HFFc6 (cell line): ENCODE measurements at places on chromosomes 7 and 10. TPM values are rescaled to one million over a fixed set of nuclear protein-coding genes. Genes with fewer than 3 reads are reported as not detected.

DNA sequence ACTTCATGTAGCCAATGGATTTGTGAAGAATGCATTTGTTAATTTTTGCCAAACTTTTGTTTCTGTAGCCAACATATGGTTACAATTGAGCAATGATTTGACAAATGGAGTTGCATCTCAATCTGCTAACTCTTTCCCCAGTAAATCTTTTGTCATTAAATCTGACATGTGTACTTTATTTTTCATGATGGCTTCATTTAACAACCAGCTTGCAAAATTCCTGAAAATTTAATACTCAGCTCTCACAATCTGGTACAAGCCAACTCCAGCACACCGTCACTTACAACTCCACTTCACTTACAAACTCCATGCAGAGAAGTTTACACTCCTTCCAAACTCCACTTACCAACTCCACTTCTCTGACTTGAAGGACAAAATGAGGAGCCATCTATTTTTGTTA lies 26.5 kb upstream of the HIBADH start:
- no peak overlapping the region for H3K4me3 ChIP-seq
- H3K27me3 ChIP-seq: no peaks in the 10 kb centered on the region
- no peak for DNase-seq
- peaks cover 58% of the 10 kb centered on the region for H3K4me1 ChIP-seq
- H3K27ac ChIP-seq: peak overlapping the region; percentile 40
- H3K36me3 ChIP-seq: peaks cover 7% of the 10 kb centered on the region; the same call in 1 of the 2 replicates

DNA sequence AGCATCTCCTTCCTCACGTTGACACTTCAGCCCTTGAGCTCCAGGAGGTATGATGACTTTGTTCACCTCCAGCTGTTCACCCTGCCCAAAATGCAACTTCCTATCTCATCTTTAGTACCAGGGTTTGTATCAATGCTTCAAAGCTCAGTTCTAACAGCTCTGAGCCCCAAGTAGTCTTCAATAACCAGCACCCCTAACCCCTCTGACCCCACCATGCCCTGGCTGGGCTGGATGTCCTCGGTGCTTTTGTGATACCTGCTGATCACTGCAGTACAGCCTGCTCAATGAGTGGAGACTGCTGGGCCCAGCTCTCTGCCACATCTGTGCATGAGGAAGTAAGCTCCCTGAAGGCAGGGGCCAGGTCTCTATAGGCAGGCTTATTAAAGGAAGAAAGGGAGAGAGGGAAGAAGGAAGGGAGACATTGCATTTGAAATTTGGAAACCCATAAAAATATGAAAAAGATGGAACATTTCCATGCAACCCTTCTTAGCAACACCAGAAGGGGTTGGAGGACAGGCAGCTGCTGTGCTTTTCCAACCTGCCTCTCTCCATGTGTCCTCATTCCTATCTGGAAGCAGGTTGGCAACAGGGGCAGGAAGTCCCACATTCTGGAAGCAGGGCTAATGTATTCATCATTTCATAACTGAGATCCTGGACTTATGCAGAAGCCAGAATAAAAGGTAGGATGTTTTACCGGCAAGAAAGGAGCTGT lies 756.1 kb downstream of the GRID1 start:
- no peak overlapping the region for H3K4me3 ChIP-seq
- H3K4me1 ChIP-seq: no peaks in the 10 kb centered on the region
- H3K36me3 ChIP-seq: peaks cover 4% of the 10 kb centered on the region; the same call in 1 of the 2 replicates
- no peak overlapping the region for H3K27ac ChIP-seq

The NEBL gene
- total RNA-seq: not detected in 3 replicates

DNA sequence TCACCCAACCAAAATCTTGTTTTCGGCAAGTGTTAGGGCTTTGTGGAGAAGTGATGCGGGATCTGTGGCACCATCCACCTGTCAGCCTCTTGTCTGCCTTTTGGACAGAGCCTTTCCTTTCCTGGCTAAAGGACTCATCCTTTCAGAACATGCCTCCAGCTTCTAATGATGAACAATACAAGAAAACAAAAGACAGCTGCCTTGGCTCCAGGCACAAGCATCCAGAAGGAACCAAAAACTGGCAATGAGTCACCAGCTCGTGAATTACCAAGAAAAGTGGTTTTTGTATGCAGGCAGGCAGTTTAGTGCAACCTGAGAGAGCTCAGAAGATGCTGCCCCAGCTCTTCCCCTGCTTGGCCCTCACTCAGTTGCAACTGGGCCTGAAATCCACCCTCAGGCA lies 84.6 kb upstream of the NAMPT start:
- no peak overlapping the region for H3K4me3 ChIP-seq
- DNase-seq: peak; percentile 46
- no peaks in the 10 kb centered on the region for H3K36me3 ChIP-seq

The RNF133 gene
- total RNA-seq: not detected in 3 replicates

DNA sequence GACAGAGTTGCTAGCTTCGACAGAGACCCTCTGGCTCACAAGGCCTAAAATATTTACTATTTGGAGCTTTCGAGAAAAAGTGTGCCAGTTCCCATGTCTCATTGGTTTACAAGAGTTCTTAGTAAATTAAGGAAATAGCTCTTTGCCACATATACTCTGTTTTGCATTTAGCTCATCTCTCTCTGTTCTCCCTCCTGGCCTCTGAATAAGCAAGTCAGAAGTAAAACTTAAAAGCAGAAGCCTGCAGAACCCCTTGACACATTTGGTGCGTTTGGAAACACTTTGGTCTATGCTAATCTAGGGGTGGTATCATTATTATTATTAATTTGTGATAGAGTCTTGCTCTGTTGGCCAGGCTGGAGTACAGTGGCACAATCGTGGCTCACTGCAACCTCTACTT lies 6.4 kb downstream of the CARD11 start:
- no peaks in the 10 kb centered on the region for H3K4me1 ChIP-seq
- peaks cover 6% of the 10 kb centered on the region; the same call in 1 of the 2 replicates for H3K36me3 ChIP-seq
- no peak for DNase-seq
- H3K27me3 ChIP-seq: peaks cover under 1% of the 10 kb centered on the region; the same call in 1 of the 2 replicates

- H3K4me1 ChIP-seq: peaks cover 7% of the 10 kb centered on the region
- H3K4me3 ChIP-seq: no peak overlapping the region
- no peak for DNase-seq
- H3K27ac ChIP-seq: no peak overlapping the region
- peaks cover 5% of the 10 kb centered on the region; the same call in 1 of the 2 replicates for H3K36me3 ChIP-seq
- no peaks in the 10 kb centered on the region for H3K27me3 ChIP-seq
These were observed 108.1 kb downstream of the GNAT3 start for GRCh38 chr7:80403686-80404241.

DNA sequence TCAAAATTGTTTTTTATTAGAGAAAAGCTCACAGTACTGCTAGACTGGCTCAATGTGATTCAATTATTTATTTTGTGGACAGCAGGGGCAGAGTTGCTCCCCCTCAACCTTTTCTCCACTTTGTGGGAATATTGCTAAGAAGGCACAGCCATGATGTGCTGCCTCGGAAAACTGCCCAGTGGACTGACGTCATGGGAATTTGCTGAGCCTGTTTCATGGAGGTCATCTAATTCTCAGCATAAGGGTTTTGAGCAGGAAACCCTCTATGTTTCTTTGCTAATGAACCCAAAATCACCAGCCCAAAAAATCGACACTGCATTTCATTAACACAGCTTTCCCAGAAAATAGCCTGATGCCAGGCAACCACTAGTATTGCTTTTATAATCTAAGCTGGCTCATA lies 228.8 kb upstream of the FAM3C start:
- H3K27ac ChIP-seq: no peak overlapping the region
- H3K4me3 ChIP-seq: no peak overlapping the region
- no peak for DNase-seq
- 0 out of 2 replicates have a peak, but pooled peaks cover 3% of the 10 kb centered on the region for H3K27me3 ChIP-seq

GRCh38 chr7:130149281-130150139 lies 55.7 kb downstream of the TMEM209 start:
- no peak overlapping the region for H3K27ac ChIP-seq
- H3K27me3 ChIP-seq: peaks cover 3% of the 10 kb centered on the region; the same call in 1 of the 2 replicates
- no peaks in the 10 kb centered on the region for H3K36me3 ChIP-seq
- no peak for DNase-seq

The H2BK1 gene
- not detected in 3 replicates for total RNA-seq

The TMEM130 gene
- total RNA-seq: 5.6 to 14.6 TPM (median 10.6 TPM) in 3 replicates

DNA sequence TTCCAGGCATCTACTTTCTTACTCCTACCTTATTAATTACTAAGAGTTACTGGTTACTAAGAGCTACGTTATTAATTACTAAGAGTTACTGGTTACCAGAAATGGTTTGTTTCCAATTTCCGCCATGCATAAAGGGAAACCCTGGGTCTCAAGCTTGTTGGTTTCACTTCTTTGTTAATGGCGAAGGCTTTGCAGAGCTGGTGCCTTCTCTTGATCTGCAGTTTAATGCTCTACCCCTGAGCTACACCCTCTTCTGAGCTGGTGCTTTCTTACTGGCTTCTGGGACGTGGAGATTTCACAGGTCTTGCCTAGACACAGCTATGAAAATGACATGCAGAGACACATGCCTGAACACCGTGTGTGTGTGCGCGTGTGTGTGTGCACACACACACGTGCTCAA lies 560 bp downstream of the CPA4 start:
- no peak for DNase-seq
- peaks cover 73% of the 10 kb centered on the region for H3K4me1 ChIP-seq
- peak overlapping the region; percentile 72 for H3K27ac ChIP-seq
- H3K4me3 ChIP-seq: peak overlapping the region; percentile 63; the same call in 1 of the 2 replicates
- peaks cover 9% of the 10 kb centered on the region for H3K27me3 ChIP-seq
- H3K36me3 ChIP-seq: peaks cover 17% of the 10 kb centered on the region

DNA sequence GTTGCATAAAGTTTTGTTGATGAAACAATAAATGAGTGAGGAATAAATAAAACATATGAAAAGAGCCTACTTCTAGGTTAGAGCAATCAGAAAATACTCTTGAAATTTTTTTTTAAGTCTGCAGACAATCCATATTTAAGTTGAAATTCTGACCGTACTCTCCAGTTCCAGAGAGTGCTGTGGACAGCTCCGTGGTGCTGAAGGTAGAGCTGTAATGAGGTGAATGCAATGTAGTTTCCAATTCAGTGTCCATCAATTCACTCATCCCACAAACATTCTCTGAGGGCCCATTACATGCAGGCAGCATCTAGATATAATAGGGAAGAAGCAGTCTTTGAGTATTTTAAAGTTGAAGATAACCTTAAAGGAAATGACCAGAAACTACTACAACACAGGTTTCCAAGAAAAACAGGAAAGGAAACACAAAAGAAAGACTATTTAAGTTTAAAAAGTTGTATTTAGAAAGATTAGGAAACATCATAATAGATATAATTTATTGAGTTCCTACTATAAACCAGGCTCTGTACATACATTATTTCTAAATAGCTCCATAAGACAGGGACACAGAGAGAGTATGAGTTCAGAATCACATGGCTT lies 44.0 kb upstream of the CRTAC1 start:
- no peak for DNase-seq
- H3K4me1 ChIP-seq: no peaks in the 10 kb centered on the region
- H3K36me3 ChIP-seq: no peaks in the 10 kb centered on the region
- no peak overlapping the region for H3K4me3 ChIP-seq
- H3K27ac ChIP-seq: no peak overlapping the region

DNA sequence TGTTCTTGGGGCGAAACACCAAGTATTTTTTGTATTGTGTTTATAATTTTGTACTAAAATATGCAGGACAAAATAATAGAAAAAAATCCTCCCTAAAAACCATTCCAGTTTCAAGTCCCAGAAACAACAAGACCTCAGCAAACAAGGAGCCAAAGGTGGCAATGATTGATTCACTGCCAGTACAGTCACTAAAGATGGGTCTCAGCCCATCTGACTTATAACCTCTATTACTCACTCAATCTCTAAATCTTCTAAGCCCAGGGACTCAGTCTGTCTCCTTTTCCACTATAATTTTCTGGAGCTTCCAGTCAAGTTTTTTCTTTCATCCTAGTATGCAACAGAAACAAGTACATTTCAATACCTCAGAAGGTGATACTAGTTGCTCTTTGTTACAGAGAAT lies 33.3 kb downstream of the SNX13 start:
- no peak overlapping the region for H3K4me3 ChIP-seq
- peak; percentile 3 for DNase-seq
- H3K27me3 ChIP-seq: no peaks in the 10 kb centered on the region
- no peak overlapping the region for H3K27ac ChIP-seq

The SP4 gene
- 2.4 to 3.6 TPM (median 2.8 TPM) in 3 replicates for total RNA-seq

- peak overlapping the region; percentile 30 for H3K27ac ChIP-seq
- peaks cover 61% of the 10 kb centered on the region for H3K4me1 ChIP-seq
- no peaks in the 10 kb centered on the region for H3K27me3 ChIP-seq
- H3K4me3 ChIP-seq: no peak overlapping the region
- DNase-seq: no peak
These were observed 39.9 kb downstream of the CYTH3 start for GRCh38 chr7:6232534-6232933.

The SH2D4B gene
- total RNA-seq: not detected in 2 replicates

DNA sequence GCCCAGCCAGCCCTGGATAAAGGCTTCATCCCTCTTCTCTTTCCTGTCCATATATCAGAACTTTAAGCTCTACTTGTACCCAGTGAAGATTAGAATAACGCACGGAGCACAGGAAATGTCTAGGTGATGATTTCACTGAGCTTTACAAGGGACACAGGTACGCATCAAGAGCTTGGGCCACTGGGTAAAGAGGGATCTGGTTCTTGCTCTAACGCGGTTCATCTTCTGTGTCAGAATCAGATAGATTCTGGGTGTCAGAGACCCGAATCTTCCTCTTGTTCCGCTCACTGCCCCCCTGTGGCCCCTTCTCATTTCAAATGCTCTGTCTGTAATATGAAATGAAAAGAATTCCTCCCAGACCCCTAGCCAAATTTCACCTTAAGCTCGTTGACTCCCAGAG lies 24.7 kb downstream of the IL2RA start:
- H3K4me3 ChIP-seq: no peak overlapping the region
- peaks cover 32% of the 10 kb centered on the region for H3K27me3 ChIP-seq

The GNAT3 gene
- total RNA-seq: not detected in 3 replicates

- H3K4me3 ChIP-seq: no peak overlapping the region
- no peaks in the 10 kb centered on the region for H3K36me3 ChIP-seq
- no peak overlapping the region for H3K27ac ChIP-seq
- H3K4me1 ChIP-seq: no peaks in the 10 kb centered on the region
- DNase-seq: no peak
These were observed 173.3 kb downstream of the LSM5 start for GRCh38 chr7:32316839-32317238.

GRCh38 chr10:98314532-98315284 lies 46.7 kb upstream of the LOXL4 start:
- H3K27ac ChIP-seq: peak overlapping the region; percentile 33; the same call in 1 of the 2 replicates
- H3K27me3 ChIP-seq: no peaks in the 10 kb centered on the region; the same call in 1 of the 2 replicates

GRCh38 chr7:29426587-29426986 lies 137.0 kb upstream of the PRR15 start:
- H3K27ac ChIP-seq: no peak overlapping the region
- no peak overlapping the region for H3K4me3 ChIP-seq
- no peak for DNase-seq
- H3K4me1 ChIP-seq: no peaks in the 10 kb centered on the region
- H3K27me3 ChIP-seq: peaks cover 11% of the 10 kb centered on the region
- no peaks in the 10 kb centered on the region for H3K36me3 ChIP-seq

The IL6 gene
- total RNA-seq: 20.1 to 54.6 TPM (median 28.2 TPM) in 3 replicates

The PCDH15 gene
- total RNA-seq: not detected in 3 replicates

DNA sequence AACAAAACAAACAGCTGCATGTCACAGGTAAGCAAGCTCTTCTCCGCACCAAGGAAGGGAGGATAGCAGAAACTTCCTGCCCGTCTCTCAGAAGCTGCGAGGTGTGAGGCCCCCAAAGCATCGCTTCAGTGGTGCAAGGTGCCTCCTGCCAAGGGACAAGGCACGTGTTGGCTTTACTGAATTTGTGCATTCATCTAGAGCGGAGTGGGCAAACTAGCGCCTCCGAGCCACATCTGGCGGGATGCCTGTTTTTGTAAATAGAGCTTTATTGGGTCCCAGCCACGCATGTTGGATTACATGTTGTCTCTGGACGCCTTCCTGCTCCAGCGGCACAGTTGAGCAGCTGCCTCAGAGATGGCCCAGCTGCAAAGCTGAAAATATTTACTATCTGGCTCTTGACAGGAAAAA lies 27.7 kb downstream of the PHYH start:
- no peak for DNase-seq
- H3K27ac ChIP-seq: no peak overlapping the region
- peaks cover 23% of the 10 kb centered on the region for H3K4me1 ChIP-seq

The CDH23 gene
- total RNA-seq: 0.03 to 0.05 TPM (median 0.03 TPM) in 3 replicates
